ENCODE measurements at places on chromosomes 2 and 18.

DNA sequence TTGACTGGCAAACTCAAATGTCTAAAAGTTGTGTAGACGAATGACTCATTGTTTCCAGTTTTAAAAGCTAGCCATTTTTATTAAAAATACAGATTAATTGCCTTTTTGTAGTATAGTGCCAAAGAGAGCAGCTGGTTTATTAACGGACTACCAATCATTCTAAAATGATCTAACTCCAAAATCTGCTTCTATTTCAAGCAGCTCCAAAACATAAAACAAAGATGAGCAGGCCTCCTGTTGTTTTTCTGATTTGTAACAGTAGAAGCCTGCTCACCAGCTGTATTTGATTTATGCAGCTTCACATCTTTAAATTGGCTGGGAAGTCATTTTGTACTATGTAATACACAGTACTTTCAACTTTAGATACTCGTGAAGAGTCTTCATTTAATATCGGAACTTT lies 171.8 kb downstream of the UBR3 start:
- DNase-seq, result no peak

- DNase-seq, result no peak
These were observed 52.1 kb downstream of the ALPK2 start for GRCh38 chr18:58576638-58577251.

- DNase-seq, result no peak
These were observed 304.0 kb upstream of the TMEFF2 start for GRCh38 chr2:192498747-192499146.

- DNase-seq, result no peak
These were observed 161.0 kb upstream of the TMEM200C start for GRCh38 chr18:6056171-6056910.

- DNase-seq, result no peak
These were observed 9.5 kb downstream of the AQP12A start for GRCh38 chr2:240701091-240701735.

DNA sequence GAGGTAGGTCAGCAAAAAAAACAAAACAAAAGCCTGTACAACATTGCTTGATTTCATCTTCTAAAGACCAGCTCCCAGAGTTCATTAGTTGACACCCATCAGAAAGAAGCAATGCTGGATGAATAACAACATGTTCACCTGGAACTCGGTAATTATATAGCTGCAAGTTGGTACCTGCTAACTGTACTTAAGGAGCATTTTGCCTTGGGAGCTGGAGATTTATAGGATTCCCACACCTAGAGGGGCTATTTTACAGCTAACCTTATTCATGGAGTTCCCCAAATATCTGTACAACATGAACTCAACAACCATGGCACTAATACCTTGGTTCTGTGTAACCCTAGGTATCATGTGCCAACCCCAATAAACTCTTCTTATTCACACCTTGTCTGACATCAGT lies 281.1 kb upstream of the NCKAP5 start:
- no peak for DNase-seq

- DNase-seq, result no peak
These were observed 40.8 kb downstream of the PRPF40A start for GRCh38 chr2:152676461-152676860.

DNA sequence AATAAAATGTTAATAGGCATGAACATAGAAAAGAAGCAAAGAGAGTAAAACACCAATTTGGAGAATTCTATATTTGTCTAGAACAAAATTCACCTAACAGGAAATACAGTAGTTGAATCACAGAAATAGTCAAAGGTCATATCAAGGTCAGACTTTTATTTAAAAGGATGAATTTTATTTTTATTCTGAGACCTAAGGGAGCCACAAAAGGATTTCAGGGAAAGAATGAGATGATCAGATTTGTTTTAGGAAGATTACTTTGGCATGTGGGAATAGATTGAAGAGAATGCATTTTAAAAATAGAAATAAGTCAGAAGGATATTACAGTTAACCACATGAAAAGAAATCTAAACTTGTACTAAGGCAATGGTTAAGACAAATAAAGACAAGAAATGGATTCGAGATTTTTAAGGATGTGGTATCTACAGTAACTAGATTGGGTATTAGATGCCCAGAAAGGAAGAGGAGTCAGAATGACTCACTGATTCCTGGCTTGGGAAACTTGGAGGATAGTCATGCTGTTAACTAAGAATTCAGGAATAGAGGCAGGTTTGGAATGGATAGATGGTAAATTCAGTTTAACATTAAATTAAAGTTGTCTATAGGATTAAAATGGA lies 56.0 kb downstream of the METTL4 start:
- no peak for DNase-seq

GRCh38 chr2:10900216-10901109 lies 11.3 kb upstream of the KCNF1 start:
- DNase-seq, result peak; percentile 21

- DNase-seq, result no peak
These were observed 51.4 kb upstream of the MAP4K3 start for GRCh38 chr2:39488450-39488849.

GRCh38 chr2:66525606-66526005 lies 90.7 kb downstream of the MEIS1 start:
- DNase-seq, result no peak

DNA sequence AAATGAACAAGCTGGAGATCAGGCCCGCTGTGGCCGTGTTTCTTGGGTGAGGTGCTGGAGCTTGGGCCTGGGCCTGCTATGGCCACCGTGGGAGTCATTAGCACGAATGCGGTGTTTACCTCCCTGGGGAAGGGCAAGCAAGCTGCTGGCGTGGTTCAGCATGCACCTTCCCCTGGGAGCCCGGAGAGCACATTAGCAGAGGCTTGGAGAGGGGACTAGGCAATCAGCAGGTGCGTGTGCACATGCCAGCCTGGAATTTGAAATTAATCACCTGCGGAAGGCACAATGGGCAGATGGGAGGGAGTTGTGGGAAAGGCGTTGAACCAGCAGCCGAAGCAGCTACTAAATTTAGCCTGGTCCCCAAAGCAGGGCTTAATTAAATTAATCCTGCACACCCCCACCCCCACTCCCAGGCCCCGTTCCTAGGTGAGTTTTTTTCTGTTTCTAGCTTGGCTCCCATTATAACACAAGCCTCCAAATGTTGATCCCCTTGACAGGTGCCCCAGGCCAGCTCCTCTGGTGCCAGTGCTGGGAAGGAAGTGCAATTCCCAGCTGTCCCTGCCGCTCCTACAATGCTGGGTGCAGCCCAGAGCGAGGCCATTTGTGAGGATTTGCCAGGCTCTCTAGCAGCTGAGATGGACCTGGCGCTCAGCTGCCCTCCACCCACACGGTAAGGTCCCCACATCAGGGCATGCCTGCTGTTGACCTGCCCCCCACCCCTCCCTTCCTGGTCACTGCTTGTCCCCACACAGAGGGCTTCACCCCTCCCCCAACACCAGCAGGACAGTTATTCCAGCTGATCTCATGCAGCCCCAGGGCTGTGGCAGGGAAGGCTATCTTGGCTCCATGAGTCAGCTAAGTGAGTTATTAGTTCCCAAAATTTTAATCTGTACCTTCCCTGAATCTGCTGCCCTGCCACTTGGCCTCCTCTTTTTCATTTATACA lies 115.0 kb downstream of the ZBTB7C start:
- peak; percentile 97 for DNase-seq

- DNase-seq, result no peak
These were observed 618.3 kb upstream of the SETBP1 start for GRCh38 chr18:44062345-44062744.

DNA sequence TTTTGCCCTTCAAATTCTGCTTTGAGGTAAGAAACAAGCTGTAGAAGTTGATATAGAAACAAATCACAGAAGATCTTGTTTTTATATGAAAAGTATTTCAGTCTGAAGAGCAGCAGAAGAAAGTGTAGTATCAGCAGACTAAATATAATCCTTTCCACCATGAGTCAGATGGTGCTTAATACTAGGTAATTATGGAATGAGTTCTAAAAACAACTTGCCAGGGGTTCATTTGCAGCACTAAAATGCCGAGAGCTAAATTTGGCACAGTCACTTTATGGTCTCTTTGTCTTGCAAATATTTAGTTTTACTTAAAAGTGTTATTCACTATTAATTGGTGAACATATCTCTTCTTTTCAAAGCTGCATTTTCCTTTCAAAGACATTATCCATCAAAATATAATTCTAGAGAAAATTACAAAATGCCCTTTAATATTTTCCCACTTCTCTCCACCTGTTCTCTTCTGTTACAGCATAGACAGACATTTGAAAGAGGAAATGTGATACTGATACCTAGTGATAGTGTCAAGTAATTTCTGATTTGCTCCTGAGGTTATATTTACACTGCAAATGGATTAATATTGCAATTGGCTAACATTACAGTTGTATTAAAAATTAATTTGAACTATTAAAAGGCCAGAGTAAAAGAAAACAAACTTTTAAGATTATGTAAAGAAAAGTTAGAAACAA lies 5.3 kb downstream of the MYL1 start:
- DNase-seq, result no peak

Measured in NCI-H345 (cell line).